Lower lobe of right lung (tissue), 2 donors: ENCODE measurements at places on chromosomes 3 and 15. TPM values are rescaled to one million over a fixed set of nuclear protein-coding genes. Genes with fewer than 3 reads are reported as not detected.

The GCHFR gene
- 99.5 TPM for total RNA-seq

The DLEC1 gene
- 15.0 TPM for total RNA-seq

The ZNF660 gene
- total RNA-seq = 2.7 TPM

- no peak overlapping the region for H3K4me3 ChIP-seq
- peaks cover 34% of the 10 kb centered on the region for H3K4me1 ChIP-seq
- H3K36me3 ChIP-seq = no peaks in the 10 kb centered on the region
Measured at GRCh38 chr15:70023064-70023768, 74.5 kb downstream of the TLE3 start.

DNA sequence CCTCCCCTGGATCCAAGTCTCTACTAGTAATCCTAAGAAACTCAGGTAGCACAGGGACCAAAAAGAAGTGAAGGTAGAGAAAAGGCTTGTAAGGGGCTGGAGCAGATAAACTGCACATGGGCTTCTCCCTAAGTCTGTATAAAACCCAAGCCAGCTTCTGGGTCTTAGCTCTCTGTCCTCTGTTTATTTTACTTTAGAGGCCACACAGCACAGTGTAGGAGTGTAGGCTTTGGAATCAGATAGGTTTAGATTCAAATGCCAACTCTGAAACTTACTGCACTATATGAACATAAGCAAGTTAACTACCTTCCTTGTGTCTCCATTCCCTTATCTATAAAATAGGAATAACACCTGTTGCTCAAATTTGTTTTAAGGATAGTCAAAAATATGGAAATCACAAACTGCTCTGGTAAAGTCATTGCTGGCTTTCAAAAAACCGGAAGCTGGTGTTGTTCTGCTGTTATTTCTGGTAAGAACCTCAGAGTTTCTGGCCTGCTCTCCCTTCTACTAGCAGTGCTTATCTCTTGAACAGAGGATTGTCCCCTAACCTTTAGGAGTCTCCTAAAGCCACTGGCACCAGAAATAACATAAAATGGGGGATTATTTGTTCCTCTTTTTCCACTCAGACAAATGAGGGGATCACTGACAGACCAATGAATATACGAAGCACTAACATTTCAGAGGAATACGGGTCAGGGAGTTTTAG, 33.8 kb downstream of the PIK3R4 start:
- H3K36me3 ChIP-seq = peaks cover 50% of the 10 kb centered on the region
- no peak for DNase-seq
- H3K27me3 ChIP-seq = no peaks in the 10 kb centered on the region
- H3K27ac ChIP-seq = no peak overlapping the region
- no peaks in the 10 kb centered on the region for H3K4me1 ChIP-seq
- H3K4me3 ChIP-seq = no peak overlapping the region

DNA sequence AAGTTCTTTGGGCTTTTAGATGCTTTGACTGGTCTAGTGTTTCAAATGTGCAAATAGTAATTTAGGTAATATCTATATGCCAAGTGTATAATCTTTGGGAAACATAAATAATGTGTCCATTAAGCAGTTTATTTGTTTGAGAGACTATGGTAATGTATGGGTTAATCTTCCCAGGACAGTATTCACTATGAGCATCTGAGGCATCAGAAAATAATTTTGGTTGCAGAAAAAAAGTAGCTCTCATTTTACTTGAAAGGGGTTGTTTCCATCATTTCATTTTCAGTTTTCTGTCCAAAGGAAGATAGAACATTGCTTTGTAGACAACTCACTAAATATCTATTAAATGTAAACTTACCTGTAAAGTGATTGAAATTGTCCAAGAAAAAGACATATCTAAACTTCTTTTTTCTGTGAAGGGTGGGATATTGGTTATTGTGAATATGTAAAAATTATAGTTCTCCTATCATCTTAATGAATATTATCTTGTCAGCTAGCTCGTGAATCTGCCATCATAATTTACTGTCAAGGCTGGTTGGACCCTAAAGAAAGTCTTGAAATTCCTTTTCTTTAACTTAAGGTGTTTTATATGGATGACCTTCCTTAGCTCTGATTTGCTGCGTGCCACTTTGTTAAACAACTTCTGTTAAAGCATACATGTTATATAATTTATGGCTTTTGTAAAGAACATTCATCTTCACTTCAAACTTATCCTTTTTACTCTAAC, 108.8 kb downstream of the EPHA3 start:
- no peak overlapping the region for H3K27ac ChIP-seq
- no peaks in the 10 kb centered on the region for H3K4me1 ChIP-seq
- H3K36me3 ChIP-seq = no peaks in the 10 kb centered on the region
- no peak for DNase-seq
- H3K27me3 ChIP-seq = no peaks in the 10 kb centered on the region

DNA sequence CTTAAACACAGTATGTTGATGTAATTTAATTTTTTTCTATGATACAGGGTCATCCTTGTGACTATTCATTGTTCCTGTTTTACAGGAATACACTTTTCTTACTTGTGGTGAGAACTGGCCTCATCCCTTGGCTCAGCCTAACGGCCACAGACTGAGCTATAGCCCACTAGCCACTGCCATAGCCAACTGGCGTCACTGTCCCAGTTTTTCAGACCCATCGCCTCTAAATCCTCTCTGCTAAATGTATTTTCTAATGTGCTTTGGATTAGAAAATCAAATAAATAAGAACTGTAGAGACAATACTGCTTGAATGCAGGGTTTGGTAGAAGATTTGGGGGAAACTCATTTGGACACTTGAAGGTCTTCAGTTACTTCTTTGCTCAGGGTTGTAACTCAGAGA, 113.1 kb downstream of the TIGIT start:
- H3K36me3 ChIP-seq = no peaks in the 10 kb centered on the region
- H3K27ac ChIP-seq = no peak overlapping the region
- no peak overlapping the region for H3K4me3 ChIP-seq
- no peak for DNase-seq
- no peaks in the 10 kb centered on the region for H3K27me3 ChIP-seq
